ENCODE measurements at places on chromosomes 4 and X.
A peak's percentile ranks its signal among the peaks of the same experiment; 100 is the strongest.

- H3K36me3 ChIP-seq, result no peaks in the 10 kb centered on the region
- no peak for DNase-seq
- no peak overlapping the region for H3K4me3 ChIP-seq
- peaks cover 3% of the 10 kb centered on the region for H3K4me1 ChIP-seq
These were observed 234.2 kb upstream of the RPS6KA3 start for GRCh38 chrX:20500949-20501348.

DNA sequence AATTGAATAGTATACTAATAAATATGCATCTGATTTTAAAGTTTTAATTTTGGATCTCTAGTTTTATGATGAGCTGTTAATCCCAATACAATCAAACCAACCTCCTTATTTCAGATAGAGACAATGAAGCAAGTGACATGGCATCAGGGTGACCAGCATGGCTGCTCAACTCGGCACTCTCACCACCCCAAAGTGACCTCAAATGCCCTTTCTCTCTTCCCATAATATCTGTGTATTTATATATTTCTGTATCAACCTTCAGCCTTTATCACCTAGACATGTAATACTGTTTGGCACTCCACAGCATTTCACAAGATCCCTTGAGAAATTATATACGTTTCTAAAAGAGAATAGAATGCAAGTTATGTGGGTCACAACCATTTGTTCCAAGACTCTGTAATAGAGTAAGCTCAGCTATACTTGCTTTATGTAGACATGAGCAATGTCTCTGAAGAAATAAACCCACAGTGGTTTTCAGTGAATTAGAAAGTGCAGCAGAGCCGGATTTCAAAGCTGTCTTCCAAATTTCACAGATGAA lies 1623.2 kb upstream of the PABPC4L start:
- no peaks in the 10 kb centered on the region for H3K27me3 ChIP-seq
- H3K4me1 ChIP-seq, result no peaks in the 10 kb centered on the region
- H3K27ac ChIP-seq, result no peak overlapping the region
- no peak overlapping the region for H3K4me3 ChIP-seq
- DNase-seq, result no peak
- H3K36me3 ChIP-seq, result no peaks in the 10 kb centered on the region

GRCh38 chrX:22234380-22234779 lies 38.3 kb upstream of the CBLL2 start:
- no peak overlapping the region for H3K27ac ChIP-seq
- no peaks in the 10 kb centered on the region for H3K36me3 ChIP-seq
- no peaks in the 10 kb centered on the region for H3K27me3 ChIP-seq
- DNase-seq, result no peak
- no peak overlapping the region for H3K4me3 ChIP-seq
- H3K4me1 ChIP-seq, result no peaks in the 10 kb centered on the region

GRCh38 chr4:8910822-8911315 lies 39.2 kb upstream of the HMX1 start:
- H3K4me3 ChIP-seq, result no peak overlapping the region
- no peaks in the 10 kb centered on the region for H3K36me3 ChIP-seq
- DNase-seq, result no peak
- no peaks in the 10 kb centered on the region for H3K4me1 ChIP-seq

DNA sequence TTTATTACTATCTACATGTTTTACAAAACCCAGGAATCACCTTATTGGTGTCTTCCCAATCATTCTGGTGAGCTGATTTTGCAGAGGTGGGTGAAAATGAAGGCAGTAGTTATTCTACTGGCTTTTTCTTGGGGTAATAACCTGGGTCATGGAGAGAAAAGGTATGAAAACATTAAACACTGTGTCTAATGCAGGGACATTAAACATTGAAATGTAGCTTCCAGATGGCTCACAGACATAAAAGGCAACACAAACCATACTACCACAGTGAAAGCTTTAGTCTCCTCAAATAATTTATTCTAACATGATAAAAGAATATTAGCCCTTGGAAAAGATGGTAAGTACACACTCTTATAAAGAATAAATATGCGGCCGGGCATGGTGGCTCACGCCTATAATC lies 8.0 kb downstream of the SETD7 start:
- H3K27ac ChIP-seq, result no peak overlapping the region
- no peaks in the 10 kb centered on the region for H3K4me1 ChIP-seq
- H3K4me3 ChIP-seq, result no peak overlapping the region

DNA sequence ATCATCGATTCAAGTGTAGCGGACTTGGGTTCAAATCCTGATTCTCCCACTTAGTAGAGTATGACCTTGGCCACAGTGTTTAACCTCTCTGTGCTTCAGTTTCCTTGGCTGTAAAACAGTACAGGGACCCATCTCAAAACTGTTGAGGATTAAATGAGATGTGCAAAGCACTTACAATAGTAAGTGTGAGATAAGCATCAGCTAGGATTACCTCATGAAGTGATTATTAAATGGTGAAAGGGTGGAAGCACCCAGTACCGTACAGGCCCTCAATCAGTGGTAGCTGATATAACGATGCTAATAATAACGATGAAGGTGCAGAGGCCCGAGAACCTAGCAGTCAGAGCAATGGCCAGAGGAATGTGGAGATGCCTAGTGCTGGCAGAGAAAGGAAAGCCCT lies 45.1 kb downstream of the PRPS1 start:
- H3K27me3 ChIP-seq, result no peaks in the 10 kb centered on the region
- no peak for DNase-seq
- H3K4me3 ChIP-seq, result peak overlapping the region; percentile 31
- H3K27ac ChIP-seq, result peak overlapping the region; percentile 99

- DNase-seq, result no peak
- H3K36me3 ChIP-seq, result no peaks in the 10 kb centered on the region
- H3K27me3 ChIP-seq, result no peaks in the 10 kb centered on the region
- H3K4me1 ChIP-seq, result no peaks in the 10 kb centered on the region
- no peak overlapping the region for H3K27ac ChIP-seq
- no peak overlapping the region for H3K4me3 ChIP-seq
These were observed 60.1 kb upstream of the PLAC1 start for GRCh38 chrX:134718105-134718965.

DNA sequence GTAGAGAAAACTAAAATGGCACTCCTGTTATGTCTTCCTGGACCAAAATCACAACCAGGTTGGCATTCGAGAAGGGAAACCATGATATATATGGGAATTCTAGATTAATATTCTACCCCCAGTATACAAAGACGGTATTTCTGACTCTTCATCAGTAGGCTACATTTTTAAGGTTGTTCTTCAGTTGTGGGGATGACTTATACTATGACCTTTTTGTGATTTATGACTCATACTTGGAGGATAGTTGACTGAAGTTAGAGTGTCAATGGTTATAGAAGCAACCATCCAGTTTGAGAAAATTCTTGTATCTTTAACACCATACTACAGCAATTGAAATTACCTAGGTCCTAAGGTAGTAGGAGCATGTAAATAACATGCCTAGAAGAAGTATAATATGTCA lies 49.8 kb upstream of the CYSLTR1 start:
- no peak overlapping the region for H3K4me3 ChIP-seq
- no peaks in the 10 kb centered on the region for H3K36me3 ChIP-seq
- H3K27ac ChIP-seq, result no peak overlapping the region
- H3K27me3 ChIP-seq, result no peaks in the 10 kb centered on the region
- no peaks in the 10 kb centered on the region for H3K4me1 ChIP-seq

DNA sequence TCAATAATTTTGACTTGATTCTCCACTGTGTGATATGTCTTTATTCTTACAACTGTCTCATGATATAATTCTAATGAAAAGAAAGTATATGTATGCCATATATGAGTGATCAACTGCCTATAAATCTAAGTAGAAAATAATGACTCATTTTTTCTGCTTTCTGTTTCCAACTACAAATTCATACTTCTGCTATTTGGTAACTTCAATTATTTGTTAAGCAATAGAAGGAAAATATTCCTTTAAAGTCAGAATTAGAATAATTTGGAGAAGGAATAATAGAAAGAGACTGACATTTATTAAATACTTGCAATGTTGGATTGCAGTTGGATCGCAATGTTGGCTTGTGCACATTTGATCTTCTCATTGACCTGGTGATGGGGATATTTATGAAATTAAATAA lies 204.2 kb upstream of the PACRGL start:
- no peak for DNase-seq
- no peaks in the 10 kb centered on the region for H3K4me1 ChIP-seq

GRCh38 chr4:138663883-138664282 lies 351.7 kb upstream of the NOCT start:
- DNase-seq, result no peak
- H3K4me1 ChIP-seq, result no peaks in the 10 kb centered on the region
- H3K36me3 ChIP-seq, result no peaks in the 10 kb centered on the region
- H3K27ac ChIP-seq, result no peak overlapping the region
- no peaks in the 10 kb centered on the region for H3K27me3 ChIP-seq

DNA sequence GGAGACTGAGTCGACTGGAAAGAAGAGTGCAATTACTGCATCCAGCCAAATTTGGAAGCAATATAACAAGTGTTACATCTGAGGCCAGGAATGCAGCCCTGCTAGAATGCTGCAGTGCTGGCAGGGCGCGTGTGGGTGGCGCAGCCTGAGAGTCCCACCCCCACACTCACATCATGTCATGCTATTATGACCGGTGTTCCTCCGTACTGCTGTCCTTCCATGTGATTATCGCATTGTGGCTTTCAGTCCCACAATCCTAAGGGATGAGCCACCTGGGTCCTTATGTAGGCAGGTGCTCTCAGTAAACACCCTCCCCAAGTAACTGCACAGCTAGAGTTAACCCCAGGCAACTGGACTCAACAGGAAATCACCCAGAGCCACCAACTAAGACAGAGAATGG lies 122.6 kb upstream of the CPEB2 start:
- H3K4me1 ChIP-seq, result peaks cover 4% of the 10 kb centered on the region
- no peaks in the 10 kb centered on the region for H3K27me3 ChIP-seq
- H3K4me3 ChIP-seq, result no peak overlapping the region
- DNase-seq, result no peak

Data from effector memory CD4-positive, alpha-beta T cell (primary cell).